ENCODE measurements at places on chromosomes 1 and 21.
A peak's percentile ranks its signal among the peaks of the same experiment; 100 is the strongest.

DNA sequence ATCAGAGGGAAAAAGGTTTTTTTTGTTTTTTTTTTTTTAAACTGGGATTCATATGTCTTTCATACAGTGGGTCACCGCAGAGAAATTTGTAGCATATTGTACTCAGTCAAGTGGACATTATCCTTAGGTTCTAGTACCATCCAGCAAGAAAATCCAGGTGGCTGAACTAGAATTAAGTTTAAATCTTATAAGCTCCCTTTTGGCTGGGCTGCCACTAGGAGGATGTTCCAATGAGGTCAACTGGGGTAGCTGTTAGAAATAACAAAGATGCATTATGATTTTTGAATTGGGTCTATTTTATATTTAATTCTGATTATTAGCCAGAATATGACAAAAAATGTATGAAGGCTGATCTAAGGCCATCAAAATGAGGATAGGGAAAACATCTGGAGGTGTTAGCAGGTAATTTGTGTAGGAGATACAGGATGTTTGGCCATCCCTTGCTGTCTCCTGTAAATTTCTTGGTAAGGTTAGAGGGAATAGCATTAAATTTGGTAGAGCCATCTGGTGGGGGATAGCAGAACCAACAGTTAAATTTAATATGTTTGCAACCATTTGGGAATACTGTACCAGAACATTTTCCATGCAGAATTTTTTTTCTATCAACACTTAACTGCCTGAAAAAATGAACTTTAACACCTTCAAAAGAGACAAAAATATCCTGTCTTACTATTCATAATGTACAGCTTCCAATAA lies 568.5 kb upstream of the B3GALT2 start:
- DNase-seq, result no peak

GRCh38 chr1:24790490-24790889 lies 45.2 kb downstream of the CLIC4 start:
- no peak for DNase-seq

DNA sequence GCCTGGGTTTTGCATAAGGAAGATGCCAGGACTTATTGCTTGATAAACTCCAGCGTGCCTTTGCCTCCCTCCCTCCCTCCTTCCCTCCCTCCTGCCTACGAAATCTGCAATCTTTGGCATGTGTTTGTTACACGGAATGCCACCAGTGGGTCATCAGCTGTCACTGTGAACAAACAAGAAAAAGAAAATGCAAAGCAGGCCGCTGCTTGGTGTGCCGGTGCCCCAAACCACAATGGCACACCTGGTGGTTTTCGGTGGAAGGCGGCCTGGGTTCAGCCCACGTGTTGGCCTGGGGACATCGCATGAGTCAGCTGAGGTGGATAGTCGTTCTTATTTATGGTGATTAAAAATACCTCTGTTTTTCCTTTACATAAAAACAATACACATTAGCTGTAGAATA lies 16.3 kb upstream of the IFNLR1 start:
- DNase-seq, result no peak

DNA sequence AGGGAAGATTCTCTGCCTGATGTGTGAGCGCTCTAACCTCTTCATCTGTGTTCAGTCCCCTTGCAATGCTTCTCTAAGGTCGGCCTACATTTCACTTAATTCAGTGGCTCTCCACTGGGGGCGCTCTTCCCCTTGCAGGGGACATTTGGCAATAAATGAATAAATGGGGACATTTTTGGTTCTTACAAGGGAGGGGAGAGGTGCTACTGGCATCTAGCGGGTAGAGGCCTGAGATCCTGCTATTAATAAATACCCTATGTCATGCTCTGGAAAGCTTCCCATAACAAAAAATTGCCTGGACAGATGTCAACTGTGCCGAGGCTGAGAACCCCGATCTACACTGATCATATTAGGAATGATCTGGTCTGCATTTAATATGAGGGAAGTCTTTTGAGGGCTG lies 25.9 kb upstream of the DNAJC11 start:
- peak; percentile 48 for DNase-seq

GRCh38 chr1:118266436-118266835 lies 81.4 kb upstream of the SPAG17 start:
- no peak for DNase-seq

DNA sequence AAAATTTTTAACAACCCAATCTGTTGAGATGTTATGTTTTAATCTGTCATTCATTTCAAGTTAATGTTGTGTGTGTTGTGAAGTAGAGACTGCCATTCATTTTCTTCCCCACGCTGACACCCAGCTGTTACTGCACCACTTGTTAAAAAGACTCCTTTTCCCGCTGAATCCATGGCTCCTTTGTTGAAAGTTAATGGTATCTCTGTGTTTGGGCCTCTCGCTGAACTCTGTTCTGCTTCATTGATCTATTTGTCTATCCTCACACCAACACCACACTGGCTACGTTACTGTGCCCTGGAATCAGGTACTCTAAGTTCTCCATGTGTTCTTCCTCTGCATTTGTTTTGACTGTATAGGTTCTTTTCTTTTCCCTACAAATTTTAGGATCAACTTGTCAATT lies 58.2 kb downstream of the PDE9A start:
- DNase-seq, result no peak

DNA sequence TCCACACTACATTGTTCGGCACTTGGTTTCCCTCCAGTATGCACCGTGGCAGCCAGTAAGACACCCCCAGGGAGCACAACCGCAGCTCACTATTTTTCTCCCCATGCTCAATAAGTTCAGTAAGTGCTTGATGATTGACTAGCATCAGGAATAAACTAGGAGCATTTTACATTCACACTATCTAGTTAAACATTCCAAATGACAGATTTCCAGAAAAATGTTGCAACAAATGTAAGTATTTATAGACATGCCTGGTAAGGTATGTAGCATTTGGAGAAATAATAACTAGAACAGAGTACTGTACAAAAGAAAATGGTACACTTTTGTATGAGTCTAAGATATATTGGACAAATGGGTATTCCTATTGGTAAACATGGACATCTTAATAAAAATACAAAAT lies 92.9 kb downstream of the SLC45A1 start:
- no peak for DNase-seq

DNA sequence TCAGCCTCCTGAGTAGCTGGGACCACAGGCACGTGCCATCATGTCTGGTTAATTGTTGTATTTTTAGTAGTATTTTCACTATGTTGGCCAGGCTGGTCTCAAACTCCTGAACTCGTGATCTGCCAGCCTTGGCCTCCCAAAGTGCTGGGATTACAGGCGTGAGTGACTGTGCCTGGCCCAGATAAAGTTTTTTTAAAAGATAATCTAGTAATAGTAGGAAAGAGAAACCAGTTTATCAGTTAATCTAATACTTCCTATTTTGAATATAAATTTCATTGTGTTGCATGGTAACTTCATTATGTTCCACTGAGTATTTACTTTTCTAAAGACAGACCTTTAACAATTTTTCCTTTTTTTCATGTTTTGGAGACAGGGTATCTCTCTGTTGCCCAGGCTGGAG lies 10.0 kb downstream of the RABGAP1L start:
- DNase-seq, result no peak

DNA sequence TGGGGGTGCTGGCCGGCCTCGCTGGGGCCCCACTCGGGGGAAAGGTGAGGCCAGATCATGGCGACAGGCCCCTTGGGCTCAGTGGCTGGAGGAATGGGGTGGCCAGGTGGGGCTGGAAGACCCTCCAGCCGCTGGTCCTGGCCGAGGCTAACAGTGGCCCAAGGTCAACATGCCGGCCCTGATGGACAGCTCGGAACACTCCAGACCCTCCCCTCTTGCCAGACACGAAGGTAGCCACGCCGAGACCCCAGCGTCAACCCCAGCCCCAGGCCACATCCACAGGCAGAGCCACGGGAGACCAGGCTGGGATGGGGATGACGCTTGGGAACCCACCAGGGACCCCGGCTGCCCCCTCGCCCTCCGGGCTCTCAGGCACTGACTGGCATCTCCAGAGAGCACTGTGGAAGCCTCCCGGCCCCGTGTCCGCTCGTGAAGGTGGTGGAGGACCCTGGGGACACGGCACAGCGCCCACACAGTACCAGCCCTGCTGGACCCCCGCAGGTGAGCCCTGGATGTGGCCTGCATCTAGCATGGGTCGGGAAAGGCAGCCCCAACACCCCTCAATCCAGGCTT lies 905 bp upstream of the C1QTNF12 start:
- no peak for DNase-seq

- no peak for DNase-seq
These were observed 164.6 kb downstream of the NCAM2 start for GRCh38 chr21:21162786-21163185.

- DNase-seq, result no peak
These were observed 78.7 kb downstream of the SSBP3 start for GRCh38 chr1:54327386-54328065.

DNA sequence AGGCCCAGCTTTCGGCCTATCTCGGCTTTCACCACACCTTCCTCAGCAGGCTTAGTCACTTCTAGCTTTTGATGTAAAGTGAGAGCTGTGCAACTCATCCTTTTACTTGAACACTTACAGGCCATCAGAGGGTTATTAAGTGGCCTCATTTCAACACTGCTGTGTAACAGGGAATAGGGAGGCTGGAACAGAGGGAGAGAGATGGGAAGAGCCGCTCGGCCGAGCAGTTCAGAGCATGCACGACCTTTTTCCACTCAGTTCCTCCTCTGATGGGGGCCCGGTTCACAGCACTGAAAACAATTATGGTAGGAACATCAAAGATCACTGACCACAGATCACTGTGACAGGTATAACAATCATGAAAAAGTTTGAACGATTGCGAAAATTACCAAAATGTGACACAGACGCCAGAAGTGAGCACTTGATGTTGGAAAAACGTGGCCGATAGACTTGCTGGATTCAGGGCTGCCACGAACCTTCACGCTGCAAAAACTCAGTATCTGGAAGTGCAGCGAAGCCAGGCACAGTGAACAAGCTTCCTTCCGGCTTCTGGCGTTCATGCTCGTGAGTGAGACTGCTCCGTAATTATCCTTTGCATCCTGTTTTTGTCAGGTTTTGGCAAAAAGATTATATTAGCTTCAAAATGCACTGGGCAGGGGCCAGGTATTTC lies 28.6 kb downstream of the AGPAT3 start:
- DNase-seq, result no peak

GRCh38 chr1:94286864-94287437 lies 49.6 kb upstream of the ARHGAP29 start:
- DNase-seq, result no peak
